ENCODE measurements at places on chromosomes 11 and 22. TPM values are rescaled to one million over a fixed set of nuclear protein-coding genes. Genes with fewer than 3 reads are reported as not detected.

- DNase-seq: no peak
These were observed 2.6 kb upstream of the MCHR1 start for GRCh38 chr22:40676644-40677043.

The IGLL1 gene
- not detected for total RNA-seq

The CYTH4 gene
- 134 TPM for total RNA-seq

The TCIRG1 gene
- total RNA-seq: 202 TPM

Data from CD4-positive, alpha-beta T cell (primary cell).